D721Med (cell line): ENCODE measurements at places on chromosomes 16 and 17.

DNA sequence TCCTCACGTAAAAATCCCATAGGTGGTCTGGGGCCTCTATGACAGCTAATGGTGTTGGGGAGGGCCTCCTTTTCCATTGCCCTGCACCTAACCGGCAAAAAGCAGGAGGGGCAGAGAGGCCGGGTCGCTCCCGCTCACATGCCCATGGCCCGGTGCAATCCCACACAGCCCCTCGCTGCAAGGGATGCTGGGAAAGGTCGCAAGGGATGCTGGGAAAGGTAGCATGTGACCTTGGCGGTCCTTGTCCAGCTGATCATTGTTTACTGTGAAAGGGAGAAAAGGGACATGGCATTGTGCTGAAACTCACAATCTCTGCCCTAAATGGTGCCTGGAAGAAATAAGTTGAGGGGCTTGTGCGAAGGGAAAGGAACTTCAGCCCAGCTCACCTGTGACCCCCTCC lies 10.0 kb downstream of the DEF8 start:
- DNase-seq, result no peak

- no peak for DNase-seq
These were observed 802 bp downstream of the SETD6 start for GRCh38 chr16:58515871-58516767.

- DNase-seq, result no peak
These were observed 239.4 kb upstream of the CPHXL start for GRCh38 chr16:75965504-75966374.

GRCh38 chr17:38742411-38743308 lies 5.5 kb downstream of the PCGF2 start:
- DNase-seq, result no peak

DNA sequence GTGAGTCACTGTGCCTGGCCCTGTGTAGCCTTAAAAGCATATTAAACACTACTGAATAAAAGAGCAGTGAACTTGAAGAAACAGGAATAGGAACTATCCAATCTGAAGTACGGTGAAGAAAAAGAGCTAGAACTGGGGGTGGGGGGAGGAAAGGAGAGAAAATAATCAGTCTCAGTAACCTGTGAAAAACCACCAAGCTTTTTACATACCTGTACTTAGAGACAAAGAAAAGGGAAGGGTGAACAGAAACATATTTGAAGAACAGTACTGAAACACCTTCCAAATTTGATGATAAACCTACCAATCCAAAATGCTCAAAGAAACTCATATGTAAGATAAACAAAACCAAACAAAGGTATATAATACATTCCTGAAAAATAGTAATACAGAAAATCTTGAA lies 77.5 kb downstream of the USP32 start:
- DNase-seq, result no peak

- no peak for DNase-seq
These were observed 87.3 kb upstream of the NACA2 start for GRCh38 chr17:61678339-61678738.

DNA sequence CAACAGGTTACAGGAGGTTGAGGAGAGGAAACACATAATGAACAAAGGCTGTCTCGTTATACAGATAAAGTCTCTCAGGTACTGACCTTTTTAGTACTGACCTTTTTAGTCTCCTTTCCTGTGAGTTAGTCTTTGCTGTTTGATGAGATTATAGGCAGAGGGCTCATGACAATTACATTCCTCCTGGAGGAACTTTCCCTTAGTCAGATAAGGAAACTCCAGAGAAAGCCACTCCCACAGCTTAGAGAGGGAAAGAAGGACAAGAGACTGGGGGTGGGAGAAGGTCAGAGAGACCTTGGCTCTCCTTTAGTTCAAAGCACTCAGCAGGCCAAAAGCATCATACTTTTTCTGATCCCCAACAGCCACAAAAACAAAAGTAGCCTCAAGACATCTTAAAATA lies 15.3 kb upstream of the PSMD7 start:
- DNase-seq, result no peak

GRCh38 chr16:50697881-50698767 lies 4.7 kb downstream of the NOD2 start:
- DNase-seq, result no peak

- DNase-seq, result no peak
These were observed 259.2 kb downstream of the CBLN1 start for GRCh38 chr16:49022351-49022963.

DNA sequence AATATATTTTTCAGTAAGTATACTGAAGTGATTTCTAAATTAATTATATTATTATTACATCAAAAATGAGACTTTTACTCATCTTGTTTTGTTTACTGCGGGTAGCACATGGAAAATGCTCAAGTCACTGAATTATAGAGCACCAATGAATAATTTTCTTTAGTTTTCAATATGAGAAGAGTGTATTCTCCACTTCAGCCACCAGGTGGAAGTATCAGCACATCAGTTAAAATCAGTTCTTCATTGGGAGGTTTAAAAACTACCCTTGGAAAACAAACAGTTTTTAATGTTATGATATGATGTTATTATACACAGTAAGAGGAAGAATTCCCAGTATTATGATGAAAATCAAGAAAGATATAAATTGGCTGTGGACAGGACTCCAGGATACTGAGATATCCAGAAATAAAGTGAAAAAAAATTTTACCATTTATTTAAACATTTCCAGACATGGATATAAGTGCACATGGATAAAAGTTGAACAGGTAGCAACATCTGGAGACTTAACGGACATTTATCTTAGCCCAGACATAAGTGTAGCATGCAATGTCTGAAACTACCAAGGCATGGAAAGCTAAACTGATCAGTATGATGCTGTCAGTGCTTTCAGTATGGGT lies 467.3 kb downstream of the KCNJ2 start:
- DNase-seq, result no peak

DNA sequence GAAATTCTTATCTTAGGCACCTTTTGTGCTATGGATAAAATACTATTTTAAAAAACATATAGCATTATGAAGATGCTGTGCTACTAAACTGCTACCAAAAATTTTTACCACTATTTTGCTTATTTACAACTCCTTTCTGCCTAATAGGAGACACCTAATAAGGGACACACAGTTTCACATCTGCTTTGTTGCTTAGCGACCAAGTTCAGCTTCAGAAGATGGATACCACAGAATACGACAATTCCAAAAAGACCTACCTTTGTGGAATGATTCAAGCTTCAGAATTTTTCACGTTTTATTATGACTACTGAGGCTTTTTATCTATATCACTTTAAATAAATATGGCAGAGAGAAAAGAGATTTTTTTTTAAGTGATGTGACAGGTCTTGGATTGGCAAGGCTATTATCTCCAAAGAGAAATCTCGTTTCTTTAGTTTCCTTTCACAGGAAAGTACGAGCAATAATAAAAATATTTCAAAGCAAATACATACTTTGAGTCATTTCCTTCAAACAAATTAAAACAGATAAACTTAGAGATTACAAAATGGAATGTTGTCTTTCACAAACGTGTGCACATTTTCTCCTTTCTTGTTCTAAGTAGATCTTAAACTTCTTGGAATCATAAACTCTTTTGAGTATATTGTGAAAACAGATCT lies 35.4 kb downstream of the SPAG9 start:
- DNase-seq, result no peak

DNA sequence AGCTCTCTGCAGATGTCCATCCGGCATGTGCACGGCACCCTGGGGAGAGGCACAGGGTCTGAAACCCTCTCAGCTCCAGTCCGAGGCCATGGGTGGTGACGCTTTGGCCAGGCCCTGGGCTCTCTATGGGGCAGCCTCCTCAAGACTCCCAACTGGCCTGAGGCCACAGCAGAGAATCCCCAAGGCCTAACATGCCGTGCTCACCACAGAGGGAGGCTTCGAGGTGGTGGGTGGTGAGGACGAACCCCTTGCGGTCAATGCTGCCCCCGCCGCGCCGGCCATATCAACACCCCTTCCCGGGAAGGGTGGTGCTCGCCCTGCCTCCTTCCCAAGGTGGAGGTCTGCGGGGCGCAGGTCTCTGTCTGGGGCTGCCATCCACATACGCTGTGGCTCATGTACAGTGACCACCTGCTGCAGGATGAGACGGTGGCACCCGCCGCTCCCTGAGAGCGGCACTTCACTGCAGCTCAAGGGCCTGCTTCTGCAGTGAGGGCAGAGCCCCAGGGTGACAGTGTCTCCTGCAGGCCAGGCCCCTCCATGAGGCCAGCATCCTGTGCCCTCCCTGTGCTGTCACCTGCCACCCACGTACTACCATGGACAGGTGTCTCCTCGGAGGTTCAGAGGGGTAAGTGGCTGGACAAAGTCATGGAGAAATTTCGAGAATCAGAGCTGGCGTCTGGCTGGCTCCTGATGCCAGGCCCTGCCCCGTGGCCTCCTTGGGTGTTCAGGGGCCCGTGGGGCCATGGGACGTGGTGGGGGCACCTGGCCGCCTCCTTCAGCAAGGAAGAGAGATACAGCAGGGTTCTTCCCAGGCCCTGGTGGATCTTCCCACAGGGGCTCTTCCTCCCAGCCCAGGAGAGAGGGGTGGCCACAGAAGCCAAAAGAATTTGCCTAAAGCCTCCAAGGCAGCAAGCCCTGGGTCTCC lies 54.6 kb upstream of the ACSF3 start:
- DNase-seq, result no peak

GRCh38 chr16:363110-363765 lies 7.1 kb downstream of the MRPL28 start:
- DNase-seq, result no peak

DNA sequence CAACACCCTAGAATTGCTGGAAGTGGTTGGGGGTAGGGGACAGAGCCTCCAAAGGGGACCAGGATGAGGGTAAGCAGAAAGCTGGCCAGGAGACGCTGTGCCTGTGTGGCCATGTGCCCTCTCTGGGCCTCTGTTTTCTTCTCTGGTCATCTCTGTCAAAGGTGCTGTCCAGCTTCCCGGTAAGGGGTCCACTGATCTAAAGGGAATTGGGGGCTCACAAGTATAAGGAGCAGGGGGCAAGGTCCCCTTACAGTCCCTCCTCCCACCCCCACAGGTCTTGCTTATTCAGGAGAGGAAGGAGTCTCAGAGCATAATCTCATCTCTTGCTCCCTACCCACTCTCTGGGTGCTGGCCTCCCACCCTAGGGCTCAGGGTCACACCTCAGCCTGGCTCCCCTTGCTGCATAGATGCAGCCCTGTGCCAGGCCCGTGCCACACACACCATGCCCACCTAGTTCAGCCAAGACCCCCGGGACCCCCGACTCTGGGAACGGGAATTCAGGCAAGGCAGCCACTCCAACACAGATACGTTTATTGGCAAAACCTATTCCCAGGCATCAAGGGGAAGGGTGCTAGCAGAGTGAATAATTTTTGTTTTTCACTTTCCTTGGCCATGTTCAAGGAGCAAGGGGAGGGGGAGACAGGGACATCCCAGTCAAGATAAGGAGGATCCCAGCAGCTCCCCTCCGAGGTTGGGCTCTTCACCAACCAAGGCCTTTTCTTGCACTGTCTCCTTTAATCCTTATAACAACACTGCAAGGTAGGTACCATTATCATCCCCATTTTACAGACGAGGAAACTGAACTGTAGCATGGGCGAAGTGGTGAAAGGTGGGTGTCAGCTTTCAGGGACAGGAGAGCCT lies 19.8 kb downstream of the SLC4A1 start:
- DNase-seq, result no peak

DNA sequence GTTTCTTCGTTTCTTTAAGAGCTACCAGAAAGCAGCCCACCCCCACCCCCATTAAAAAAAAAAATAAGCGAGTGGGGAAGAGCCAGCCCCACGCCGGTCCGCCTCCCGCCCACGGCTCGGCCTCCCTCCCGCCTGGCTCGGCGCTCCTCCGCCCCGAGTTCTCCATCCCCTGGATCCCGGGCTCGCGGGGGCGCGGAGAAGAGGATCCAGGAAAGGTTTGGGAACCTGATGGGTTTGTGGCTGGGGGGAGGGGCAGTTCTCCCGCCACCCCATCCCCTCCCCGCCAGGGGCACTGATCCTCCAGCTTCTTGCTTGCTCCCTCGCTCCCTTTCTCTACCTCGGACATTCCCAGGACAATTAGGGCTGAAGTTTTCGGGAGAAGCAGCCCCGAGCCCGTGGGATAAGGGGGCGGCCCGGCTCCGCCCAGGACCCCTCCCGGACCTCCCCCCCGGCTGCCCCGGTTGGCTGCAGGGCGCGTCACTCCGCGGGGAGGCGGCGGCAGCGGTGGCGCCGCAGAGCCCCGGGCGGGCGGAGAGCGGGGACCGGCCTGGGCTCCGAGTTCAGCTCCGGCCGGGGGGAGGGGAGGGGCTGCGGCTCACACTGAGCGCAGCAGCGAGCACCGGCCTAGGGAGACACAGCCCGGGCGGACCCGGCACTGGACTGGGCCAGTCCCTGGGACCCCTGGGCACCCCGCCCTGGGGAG lies 1.0 kb upstream of the SALL1 start:
- DNase-seq, result no peak

DNA sequence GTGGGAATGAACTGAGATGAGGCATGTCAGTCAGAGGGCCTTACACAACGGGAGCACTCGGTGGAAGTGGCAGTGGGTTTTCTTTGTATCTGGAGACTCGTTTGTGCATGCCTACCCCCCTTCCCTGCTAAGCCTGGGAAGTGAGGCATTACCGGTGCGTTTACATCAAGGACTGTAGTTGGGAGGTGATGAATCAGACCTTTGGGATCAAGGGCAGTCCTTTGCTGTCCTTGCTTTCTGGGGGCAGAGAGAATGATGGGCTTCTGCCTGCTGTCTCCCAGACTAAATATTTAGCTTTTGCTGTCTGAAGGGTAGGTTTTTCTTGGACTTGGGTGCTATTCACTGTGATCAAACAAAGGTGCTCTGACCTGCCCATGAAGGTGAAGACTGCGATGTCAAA lies 83.0 kb downstream of the WWP2 start:
- DNase-seq, result no peak

- DNase-seq, result no peak
These were observed 240.3 kb upstream of the TBX2 start for GRCh38 chr17:61159221-61159814.

DNA sequence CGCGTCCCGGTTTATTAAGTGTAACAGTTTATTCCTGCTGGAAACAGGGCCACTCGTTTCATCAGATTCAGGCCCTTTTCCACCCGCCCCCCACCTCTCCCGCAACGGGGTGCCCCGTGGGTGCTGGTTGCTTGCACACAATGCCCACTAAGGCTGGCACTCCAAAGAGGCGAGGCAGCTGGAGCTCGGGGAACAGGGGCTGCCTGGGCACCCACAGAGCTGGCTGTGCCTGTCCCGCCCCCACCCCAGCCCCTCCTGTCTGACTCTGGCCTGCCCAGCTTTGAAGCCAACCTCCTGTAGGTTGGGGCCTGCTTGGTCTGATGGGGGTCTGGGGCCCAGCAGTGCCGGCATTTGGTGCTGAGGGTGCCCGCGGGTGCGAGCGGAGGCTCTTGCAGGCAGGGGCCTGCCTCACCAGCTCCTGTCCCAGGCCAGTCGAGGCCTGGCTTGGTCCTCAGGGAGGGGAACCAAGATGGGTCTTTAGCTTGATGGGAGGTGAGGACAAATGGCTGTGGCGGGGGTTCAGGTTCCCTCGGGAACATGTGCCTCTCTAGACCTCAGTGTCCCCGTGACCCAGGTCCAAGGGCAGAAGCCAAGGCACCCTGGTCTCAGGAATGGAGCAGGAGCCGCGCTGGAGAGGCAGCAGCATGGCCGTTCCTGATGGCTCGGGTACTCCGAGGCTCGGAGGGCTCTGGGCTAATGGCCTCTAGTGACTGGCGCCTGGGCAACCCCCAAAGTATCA lies 20.1 kb downstream of the MYBBP1A start:
- no peak for DNase-seq

GRCh38 chr17:17205368-17206123 lies 587 bp downstream of the PLD6 start:
- no peak for DNase-seq

- no peak for DNase-seq
These were observed 458.9 kb downstream of the CDH13 start for GRCh38 chr16:83085660-83086059.

- DNase-seq, result no peak
These were observed 6.2 kb downstream of the MAP3K14 start for GRCh38 chr17:45310380-45311324.
